ENCODE measurements at places on chromosomes 5 and 9.

- no peak for DNase-seq
Observed at GRCh38 chr9:109176386-109176785, 9.3 kb upstream of the FRRS1L start.

DNA sequence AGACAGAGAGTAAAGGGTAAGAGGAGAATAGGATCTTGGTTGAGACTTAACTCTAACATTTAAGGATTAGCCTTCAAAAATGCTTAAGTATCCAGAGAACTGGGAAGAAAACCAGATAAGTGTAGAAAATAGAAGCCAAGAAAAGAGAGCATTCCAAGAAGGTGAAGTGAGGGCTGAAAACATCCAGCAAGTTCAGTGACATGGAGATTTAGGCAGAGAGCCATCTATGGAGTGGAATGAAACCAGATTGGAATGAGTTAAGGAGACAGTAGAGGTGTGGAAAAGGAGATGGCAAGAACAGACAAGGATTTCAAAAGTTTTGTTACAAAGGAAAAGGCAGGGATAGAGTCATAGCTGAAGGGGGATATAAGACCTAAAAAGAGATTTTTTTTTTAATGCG lies 188.1 kb downstream of the TRPM3 start:
- DNase-seq, result no peak

DNA sequence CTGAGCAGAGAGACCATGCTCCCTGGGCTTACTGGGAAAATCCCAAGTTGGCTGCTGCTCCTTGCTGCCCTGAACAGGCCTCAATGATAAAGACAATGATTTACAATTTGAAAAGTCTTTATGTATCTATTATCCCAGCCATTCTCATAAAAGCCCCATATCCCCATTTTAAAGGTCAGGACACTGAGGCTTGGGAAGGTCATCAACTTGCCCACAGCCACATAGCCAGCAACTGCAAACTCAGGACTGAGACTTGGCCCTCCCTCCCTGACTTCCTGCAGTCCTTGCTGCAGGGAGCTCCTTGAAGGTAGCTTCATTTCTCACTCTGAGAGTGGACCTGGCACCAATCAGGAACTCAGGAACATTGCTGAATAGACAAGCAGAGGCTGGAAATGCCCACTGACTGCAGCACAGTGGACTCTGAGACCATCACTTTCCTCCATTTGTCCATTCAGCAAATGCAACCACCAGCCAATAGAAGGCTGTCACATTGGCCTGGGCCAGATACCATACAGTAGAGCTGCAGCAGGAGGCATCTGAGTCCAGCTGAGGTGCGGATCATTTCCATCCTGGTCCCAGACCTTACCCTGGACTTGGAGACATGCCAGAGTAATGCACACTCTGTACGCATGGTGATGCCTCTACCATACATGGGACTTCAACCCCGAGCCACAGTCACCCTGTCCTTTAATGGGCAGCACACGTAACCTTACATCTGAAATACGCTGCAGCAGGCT lies 18.3 kb downstream of the TNIP1 start:
- no peak for DNase-seq

DNA sequence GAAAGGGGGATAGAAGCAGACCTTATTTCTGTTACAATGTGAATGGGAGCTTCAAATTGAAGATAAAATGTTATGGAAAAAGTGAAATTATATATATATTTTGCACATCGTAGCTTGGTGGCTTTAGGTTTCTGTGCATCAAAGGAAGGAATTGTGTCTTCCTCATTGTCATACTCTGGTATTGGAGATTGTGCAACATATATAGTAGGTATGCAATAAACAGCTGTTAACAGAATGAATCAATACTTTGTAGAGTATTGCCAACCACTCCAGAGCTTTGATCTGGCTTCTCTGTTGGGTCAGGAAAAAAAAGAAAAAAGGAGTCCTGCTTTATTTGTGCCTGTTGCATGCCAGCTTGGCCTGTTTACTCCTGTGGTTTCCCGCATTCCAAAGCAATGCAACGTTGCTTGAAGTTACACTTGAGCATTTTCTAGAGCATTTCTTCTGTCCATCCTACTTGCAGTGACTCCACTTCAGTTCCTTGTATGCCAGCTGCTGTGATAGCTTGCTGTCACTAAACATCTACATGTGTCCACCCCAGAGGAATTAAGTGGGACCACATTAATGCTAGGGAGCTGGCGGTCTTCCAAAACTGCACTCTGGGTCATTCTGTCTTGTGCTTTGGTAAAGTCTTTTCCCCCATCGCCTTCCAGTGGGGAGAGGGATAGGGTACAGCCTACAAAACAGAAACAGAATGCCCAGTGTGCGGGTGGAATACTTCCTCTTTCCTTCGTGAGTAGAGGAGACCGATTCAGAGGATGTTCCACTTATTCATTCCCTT lies 62.0 kb upstream of the MEF2C start:
- no peak for DNase-seq

DNA sequence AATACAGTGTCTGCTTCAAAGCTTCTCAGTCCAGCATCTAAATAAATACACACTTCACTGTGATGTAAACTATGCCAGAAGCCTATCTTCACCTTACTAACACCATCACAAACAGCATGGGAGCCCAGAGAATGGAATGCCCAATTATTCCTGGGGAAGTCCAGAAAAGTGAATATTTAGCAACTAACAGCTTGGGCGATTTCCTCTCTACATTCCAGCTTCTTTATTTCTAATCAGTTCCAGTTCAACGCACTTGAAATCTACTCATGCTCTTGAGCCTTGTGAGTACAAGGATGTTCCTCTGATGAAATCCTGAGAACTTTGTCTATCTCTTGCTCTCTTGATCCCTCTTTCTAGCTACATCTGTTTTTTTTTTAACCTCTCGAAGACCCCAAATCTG lies 100.4 kb upstream of the C9orf72 start:
- no peak for DNase-seq

GRCh38 chr9:129282272-129282671 lies 104.2 kb upstream of the IER5L start:
- no peak for DNase-seq

DNA sequence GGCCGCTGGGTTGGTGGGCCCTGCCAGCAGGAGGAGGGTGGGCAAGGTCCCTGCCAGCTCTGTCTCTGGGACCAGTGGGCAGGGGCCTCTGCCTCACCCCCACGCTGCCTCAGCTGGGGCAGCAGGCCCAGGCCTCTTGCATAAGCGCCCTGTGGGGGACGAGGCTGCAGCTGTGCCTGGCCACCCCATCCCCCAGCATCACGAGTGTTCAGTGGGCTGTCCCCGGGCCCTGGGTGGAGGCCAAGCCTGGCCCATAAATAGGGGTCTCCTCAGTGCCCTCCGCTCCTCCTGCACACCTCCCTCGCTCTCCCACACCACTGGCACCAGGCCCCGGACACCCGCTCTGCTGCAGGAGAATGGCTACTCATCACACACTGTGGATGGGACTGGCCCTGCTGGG lies at the start of gene PTGDS:
Gene PTGDS (plus strand): TSS at position 282 of the 400 bp plus-strand sequence. CDS start 75 bp downstream, at position 357.
- no peak for DNase-seq

DNA sequence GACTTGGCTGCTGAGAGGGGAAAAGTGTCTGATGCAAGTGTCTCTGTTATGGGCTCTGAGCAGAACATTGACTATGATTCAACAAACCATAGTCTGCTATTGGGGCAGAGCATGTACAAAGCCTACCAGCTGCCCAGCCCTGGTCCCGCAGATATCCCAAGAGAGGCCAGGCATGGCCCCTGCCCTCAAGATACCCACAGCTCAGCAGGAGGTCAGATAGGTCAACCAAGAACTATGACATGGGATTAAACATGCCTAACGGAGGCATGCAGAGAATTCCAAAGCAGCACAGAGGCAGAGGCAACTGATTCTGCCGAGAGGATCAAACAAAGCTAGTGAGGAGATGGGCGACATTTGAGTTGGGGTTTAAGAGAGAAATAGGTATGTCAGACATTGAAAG lies 39.9 kb upstream of the CPLX2 start:
- no peak for DNase-seq

GRCh38 chr5:159214486-159215271 lies 5.3 kb upstream of the RNF145 start:
- DNase-seq, result no peak

GRCh38 chr5:1779021-1779680 lies 20.5 kb downstream of the MRPL36 start:
- DNase-seq, result no peak

DNA sequence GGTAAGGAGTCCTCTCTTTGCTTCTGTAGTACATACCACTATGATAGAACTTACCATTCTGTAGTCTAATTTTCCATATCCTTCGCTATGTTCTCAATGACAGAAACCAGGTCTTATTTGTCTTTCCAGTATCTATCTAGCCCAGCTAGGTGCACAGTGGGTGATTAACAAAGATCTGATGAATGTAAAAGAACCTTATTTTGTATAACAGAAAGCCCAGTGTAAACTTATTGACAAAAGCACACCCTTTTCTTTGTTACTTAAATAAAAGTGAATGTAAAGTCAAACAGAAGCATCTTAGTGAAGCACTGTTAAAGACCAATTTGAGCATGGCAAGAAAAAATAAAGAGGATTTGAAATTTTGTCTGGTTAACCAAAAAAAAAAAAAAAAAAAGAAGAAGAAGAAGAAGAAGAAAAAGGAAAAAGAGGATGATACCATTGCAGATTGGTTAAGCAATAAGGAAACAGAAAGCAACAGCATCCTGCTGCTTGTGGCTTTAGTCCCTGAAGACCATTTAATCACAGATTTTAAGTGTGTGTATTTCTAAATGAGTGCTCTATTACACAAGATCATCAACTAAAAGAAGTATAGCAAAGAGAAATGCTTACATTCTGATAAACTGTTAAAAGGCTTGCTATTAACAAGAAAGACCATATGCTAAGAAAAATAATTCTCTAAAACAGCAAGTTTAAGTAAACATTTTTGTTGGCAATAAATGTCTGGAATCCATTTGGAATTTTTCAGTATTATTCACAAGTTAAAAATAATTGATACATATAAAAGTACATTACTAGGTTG lies 21.2 kb downstream of the MEGF9 start:
- DNase-seq, result peak; percentile 89

DNA sequence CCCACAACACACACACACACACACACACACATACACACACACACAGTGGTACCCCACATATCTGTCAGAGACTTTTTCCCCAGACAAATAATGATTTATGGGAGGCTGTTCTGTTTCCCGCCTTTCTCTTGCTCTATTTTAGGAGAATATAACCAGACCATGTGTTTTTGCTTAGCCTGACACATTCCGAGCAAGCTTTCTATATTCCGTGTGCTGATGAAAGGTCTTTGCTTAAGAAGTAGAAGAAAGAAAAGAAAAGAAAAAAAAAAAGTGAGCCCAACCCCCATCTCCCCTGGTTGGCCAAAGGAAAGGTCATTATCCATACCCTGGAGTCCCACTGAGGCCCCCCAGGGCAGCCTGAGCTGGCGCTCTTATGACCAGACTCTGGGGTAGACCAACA lies 338.6 kb downstream of the SLIT3 start:
- DNase-seq, result no peak

DNA sequence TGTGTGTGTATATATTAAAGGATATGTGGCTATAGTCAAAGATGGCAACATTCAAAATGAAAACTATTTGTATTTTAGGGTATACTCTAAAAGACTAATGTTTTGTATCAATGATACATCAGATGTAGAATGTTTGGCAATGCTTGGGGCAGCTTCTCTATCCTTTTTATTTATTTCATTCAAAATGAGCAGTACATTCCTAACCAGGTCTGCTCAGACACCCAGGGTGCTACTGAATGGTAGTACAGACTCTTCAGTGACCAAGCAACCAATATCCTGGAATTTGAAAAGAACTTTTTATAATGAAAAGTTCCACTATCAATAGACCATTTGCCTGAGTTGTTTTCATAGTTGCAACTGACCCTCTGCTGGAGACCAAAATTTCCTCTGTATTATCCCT lies 23.9 kb downstream of the MEGF9 start:
- DNase-seq, result no peak

GRCh38 chr9:134913713-134914500 lies 3.8 kb downstream of the FCN1 start:
- DNase-seq, result no peak

- DNase-seq, result no peak
Observed at GRCh38 chr9:1995084-1995483, 20.1 kb upstream of the SMARCA2 start.

GRCh38 chr9:25129537-25129936 lies 548.7 kb downstream of the TUSC1 start:
- DNase-seq, result no peak

DNA sequence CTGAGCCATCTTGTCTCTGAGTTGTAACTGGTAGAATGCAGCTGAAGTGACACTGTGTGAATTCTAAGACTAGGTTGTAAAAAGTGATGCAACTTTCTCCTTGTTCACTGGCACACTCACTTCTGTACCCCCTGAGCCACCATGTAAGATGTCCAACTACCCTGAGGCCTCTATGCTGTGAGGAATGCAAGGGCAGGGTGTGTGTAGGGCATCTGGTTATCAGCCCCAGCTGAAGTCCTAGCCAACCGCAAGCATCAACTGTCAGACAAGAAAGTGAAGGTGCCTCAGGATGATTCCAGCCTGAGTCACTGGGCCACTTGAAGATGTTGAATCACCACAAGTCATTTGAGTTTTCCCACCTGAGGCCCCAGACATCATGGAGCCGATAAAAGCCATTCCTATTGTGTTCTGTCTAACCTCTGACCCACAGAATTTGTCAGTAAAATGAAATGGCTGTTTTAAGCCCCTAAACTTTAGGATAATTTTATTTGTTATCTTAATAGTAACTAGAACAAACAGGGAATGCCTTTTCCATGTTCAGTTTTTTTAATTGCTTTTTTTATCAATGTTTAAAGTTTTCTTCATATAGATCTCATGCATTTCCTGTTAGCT lies 18.7 kb upstream of the RHOBTB3 start:
- no peak for DNase-seq

- no peak for DNase-seq
Observed at GRCh38 chr9:4148751-4149150, 151.1 kb downstream of the GLIS3 start.

DNA sequence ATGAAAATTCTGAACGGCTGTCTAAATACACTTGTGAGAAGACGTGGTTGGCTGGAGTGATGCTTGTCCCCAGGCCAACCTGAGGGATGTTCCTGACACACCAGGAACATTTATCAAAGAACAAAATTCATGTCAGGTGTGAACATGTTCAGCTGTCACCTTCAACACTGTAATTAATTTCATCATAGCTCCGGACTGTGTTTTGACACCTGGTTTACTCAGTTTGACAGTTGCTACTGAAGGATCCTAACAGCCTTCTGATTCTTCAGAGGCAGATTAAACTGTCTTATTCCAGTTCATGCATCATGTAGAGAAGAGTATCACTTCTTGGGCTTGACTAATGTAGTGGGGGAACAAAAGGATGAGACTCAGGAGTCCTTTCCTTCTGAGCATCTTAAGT lies 134.1 kb downstream of the NPR3 start:
- DNase-seq, result no peak

- DNase-seq, result no peak
Observed at GRCh38 chr9:107351382-107352045, 68.4 kb downstream of the RAD23B start.
